ENCODE measurements at places on chromosomes 13 and 19. TPM values are rescaled to one million over a fixed set of nuclear protein-coding genes. Genes with fewer than 3 reads are reported as not detected.

Gene SOX1
- not detected for total RNA-seq

- peaks cover 3% of the 10 kb centered on the region for H3K27me3 ChIP-seq
- no peak overlapping the region for H3K27ac ChIP-seq
- peaks cover 10% of the 10 kb centered on the region for H3K4me1 ChIP-seq
- no peaks in the 10 kb centered on the region for H3K36me3 ChIP-seq
Measured at GRCh38 chr13:21606796-21607195, 2.8 kb upstream of the MICU2 start.

DNA sequence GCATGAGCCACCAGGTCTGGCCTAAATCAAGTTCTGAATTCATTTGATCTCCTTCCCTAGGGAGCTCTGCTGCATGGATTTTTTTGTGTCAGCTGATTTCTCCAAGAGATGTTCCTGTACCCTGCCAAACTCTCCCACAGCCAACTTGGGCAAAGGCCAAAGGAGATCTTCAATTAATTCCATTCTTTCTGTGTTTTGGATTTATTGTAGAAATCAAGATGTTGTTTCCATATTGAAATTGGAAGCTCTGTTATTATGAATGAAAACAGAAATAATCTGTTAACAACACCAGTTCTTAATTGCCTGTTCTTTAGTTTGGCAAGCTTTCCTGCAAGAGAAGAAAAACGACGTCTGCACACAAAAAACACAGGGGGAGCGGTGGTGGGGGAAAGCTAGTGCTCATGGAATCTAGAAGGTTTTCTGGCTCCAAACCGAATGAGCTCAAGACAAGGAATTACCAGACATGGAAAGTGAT lies 86.5 kb upstream of the ABCC4 start:
- H3K27ac ChIP-seq, result no peak overlapping the region
- no peak for DNase-seq
- H3K4me1 ChIP-seq, result peaks cover 5% of the 10 kb centered on the region
- peaks cover 2% of the 10 kb centered on the region for H3K36me3 ChIP-seq

- H3K27me3 ChIP-seq, result no peaks in the 10 kb centered on the region
- no peak overlapping the region for H3K27ac ChIP-seq
- peaks cover 11% of the 10 kb centered on the region for H3K4me1 ChIP-seq
- H3K4me3 ChIP-seq, result no peak overlapping the region
- no peak for DNase-seq
Measured at GRCh38 chr13:110794209-110794608, 80.7 kb downstream of the ING1 start.

- no peak overlapping the region for H3K27ac ChIP-seq
- H3K27me3 ChIP-seq, result no peaks in the 10 kb centered on the region
- peaks cover 16% of the 10 kb centered on the region for H3K36me3 ChIP-seq
- H3K4me3 ChIP-seq, result no peak overlapping the region
- H3K4me1 ChIP-seq, result peaks cover 25% of the 10 kb centered on the region
Measured at GRCh38 chr13:94590744-94591143, 5.2 kb downstream of the TGDS start.

GRCh38 chr13:48043789-48044503 lies 6.4 kb downstream of the NUDT15 start:
- no peaks in the 10 kb centered on the region for H3K36me3 ChIP-seq
- DNase-seq, result no peak
- H3K27me3 ChIP-seq, result no peaks in the 10 kb centered on the region
- H3K4me3 ChIP-seq, result no peak overlapping the region

GRCh38 chr19:51564791-51565190 lies 6.3 kb upstream of the ZNF175 start:
- H3K4me3 ChIP-seq, result no peak overlapping the region
- DNase-seq, result no peak
- H3K27me3 ChIP-seq, result peaks cover 35% of the 10 kb centered on the region

Gene DPF1
- 2.4 TPM for total RNA-seq

Data from chondrocyte (in vitro differentiated cells).